CD4-positive, alpha-beta T cell treated with Interleukin-4 for 1 hour (primary cell): ENCODE measurements at places on chromosomes 12 and 14.

GRCh38 chr14:100150932-100151587 is 8.4 kb downstream of the DEGS2 start:
- DNase-seq: no peak

DNA sequence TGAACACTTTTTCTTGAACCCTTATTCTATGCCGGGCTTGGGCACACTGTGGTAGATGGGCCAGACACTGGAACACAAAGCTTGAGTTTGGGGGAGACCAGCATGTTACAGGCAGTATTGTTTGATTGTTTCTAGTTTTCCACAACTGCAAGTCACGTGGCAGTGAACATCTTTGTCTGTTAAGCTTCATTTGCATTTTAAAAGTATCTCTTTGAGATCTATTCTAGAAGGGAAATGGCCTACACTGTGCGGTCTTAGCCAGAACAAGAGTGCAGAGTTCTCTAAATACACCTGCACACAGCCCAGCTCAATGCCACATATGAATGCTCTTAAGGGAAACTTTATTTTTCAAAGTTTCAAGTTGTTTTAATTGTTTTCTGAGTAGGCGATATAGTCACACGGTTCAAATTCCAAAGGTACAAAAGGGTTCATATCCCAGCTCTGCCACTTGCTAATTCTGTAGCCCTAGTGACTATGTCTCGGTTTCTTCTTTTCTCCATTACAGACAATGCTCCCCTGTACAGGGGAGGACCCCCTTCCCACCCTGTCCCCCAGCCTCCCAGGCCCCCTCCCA is 24.9 kb downstream of the RIN3 start:
- DNase-seq: no peak

- no peak for DNase-seq
Observed at GRCh38 chr12:47410383-47410782, 295.4 kb downstream of the RPAP3 start.

- DNase-seq: peak; percentile 74
Observed at GRCh38 chr14:74945852-74946658, 9.3 kb downstream of the PGF start.

DNA sequence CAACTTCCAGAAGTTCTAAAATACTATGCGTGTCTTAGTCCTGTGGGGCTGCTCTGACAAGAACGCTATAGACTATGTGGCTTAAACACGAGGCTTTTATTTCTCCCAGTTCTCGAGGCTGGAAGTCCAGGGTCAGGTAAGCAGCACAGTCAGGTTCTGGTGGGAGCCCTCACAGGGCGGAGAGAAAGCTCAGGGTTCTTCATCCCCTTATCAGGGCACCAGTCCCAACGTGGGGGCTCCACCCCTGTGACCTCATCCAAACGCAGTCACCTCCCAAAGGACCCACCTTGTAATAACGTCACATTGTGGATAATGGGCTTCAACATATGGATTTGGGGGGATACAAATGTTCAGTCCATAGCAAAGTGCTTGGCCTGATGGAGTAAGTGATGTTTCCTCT is 37.1 kb upstream of the TC2N start:
- no peak for DNase-seq

GRCh38 chr12:212415-212714 is 1.6 kb downstream of the SLC6A12 start:
- no peak for DNase-seq
